ENCODE measurements at places on chromosomes 5 and 9.

DNA sequence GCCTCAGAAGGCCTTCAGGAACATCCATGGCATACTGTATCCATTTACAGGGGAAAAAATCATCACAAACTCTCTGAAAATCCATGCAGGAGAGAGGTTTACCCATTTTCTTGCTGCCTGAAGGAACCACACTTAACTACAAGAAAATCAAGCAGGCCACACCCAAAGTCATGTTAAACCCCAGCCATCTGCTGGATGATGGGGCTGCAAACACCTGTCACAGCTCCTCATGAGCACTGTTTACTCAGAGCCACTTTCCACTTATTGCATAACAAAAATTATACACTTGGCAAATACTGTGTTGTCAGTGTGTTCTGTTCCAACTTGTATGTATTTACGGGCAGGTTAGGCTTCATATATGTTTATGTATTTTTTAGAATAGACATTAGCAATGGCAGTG lies 35.8 kb downstream of the PPIC start:
- DNase-seq, result no peak

GRCh38 chr9:136693490-136694162 lies 6.4 kb upstream of the AGPAT2 start:
- no peak for DNase-seq

DNA sequence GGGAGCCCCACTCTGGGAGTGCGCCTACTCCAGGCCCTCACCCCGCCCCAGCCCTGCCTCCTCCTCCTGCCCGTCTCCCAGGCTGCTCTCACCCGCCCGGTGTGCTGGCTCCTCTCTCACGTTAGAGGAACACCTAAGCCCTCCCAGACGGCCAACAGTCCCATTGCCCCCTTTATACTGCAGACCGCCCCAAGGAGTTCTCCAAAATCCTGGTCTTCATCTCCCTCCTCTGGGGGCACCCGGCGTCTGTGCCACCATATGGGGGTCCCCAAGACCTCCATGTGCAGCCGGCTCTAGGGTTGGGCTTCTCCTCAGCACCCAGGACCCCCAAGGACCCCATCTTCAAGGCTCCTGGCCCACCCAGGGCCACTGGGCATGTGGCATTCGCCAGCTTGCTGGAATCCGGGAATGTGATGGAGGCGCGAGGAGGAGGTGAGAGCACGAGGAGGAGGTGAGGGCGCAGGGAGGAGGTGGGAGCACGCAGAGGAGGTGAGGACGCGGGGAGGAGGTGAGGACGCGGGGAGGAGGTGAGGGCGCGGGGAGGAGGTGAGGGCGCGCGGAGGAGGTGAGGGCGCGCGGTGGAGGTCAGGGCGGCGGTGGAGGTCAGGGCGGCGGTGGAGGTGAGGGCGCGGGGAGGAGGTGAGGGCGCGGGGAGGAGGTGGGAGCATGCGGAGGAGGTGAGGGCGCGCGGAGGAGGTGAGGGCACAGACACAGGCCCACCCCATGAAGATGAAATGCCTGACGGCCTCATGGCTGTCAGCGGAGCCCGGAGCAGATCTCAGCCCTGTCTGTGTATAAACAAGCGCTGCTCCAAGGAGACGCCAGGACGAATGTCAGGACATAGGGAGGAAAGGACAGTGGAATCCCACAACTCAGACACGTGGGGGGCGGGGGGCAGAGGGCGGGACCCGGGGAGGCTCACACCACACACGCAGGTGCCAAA lies 41.2 kb downstream of the EXD3 start:
- no peak for DNase-seq

DNA sequence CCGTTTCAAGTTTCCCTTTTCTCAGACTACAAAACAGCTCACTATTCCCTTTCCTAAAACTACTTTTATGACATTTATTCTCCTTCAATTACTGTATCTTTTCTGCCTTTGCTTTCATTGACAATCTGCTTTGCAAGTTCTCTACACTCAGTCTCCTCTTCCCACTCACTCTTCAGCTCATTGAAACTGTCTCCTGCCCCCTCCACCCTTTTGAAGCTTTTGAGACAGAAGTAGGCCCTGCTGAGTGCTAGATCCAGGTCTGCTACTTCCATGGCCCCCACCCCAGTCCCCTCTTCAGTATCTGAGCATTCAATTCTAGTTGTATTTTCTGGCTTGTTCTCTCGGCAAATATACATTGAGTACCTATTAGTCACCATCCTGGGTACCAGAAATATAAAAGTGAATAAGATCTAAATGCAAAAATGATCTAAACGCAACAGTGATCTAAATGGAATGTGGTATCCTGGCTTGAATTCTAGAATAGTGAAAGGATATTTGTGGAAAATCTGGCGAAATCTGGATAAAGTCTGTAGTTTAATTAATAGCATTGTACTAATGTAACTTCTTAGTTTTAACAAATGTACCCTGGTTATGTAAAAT lies 58.4 kb downstream of the OR2K2 start:
- no peak for DNase-seq

DNA sequence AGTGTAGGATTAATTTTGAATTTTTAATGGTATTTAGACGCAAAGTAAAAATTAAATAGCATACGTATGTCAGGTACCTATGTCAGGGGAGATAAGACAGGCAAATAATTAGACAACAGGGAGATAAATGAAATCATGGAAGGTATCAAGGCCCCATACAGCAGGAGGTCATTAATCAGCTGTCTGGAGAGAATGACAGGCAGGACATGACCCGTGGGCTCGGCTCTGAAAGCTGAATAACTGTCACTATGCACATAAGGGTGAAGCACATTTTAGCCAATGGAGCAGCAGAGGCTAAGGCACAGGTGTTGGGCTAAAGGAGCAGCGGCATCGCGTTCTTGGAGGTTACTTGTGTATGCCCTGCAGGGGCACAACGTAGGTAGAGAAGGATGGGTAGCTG lies 11.9 kb downstream of the SLC25A51 start:
- no peak for DNase-seq

DNA sequence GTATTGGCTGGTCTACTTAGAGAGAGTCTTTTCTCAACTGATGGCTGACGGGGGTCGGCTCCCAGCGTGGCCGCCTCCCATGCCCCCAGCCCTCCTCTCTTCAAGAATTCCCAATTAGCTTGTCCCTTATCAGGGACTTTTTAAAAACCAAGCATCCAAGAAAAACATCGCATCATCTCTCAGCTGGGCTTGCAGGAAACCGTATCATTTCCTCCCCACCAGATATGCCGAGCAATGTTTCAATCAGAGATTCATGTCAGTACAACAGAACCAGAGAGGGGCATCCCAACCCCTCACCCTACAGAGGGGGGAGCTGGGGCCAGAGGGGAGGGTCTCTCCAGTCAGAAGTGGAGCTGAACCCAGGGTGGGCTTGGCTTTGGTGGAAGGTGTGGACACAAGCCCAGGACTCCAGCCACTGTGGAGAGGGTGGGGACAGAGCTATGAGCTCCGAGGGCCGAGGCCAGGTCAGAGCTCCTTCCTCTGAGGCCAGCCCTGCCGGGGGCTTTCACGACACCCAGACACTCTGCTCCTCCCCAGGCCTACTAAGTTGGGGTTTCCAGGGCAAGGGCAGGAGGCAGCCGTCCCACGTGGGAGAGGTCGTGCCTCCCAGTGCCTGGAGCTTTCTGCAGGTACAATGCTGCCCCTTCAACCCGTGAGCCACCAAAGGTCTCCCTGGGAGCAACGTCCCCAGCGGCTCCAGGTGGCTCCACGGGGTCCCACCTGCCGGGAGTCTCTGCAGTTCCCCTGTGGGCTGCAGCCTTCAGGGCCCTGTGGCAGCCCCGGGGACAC lies 39.0 kb upstream of the TMEM250 start:
- DNase-seq, result no peak

DNA sequence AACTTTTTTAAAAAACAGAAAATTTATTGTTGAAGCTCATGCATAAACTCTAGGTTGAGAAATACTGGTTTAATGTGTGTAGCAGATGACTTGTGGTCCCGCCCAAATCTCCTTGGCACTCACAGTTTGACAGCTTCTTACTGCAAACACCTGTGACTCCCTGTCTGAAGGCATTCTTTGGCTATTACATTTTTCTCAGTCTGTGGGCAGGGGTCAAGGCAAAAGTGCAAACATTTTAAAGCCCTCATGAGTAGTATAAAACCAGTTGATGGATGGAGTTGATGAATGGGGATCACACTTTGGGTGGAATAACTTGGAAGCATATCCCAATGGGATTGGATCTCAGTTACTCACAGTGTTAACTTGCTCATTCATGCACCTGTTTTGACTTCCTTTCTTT lies 1007.0 kb upstream of the NUDT12 start:
- peak; percentile 13 for DNase-seq

DNA sequence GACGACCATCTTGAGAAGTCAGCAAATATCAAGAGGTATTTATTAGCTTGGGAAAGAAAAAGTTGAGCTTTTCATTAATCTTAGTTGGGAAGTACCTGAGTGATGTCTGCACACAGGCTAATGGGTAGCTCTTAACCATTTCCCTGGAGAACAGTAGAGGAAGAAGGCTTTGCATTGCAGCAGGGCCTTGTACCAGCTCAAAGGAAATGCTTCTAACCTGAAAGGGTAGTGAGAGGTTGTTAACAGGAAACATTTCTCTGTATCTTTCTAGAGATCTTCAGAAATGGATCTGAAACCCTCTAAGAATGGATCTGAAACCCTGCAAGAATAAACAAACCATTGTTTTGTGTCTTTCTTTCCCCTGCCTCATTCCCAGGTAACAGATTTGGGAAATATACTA lies 393.3 kb downstream of the PLK2 start:
- no peak for DNase-seq

GRCh38 chr9:99092643-99093491 lies 12.0 kb upstream of the TGFBR1 start:
- no peak for DNase-seq

- DNase-seq, result peak; percentile 56
Observed at GRCh38 chr5:125559296-125559695, 812.9 kb upstream of the ZNF608 start.

GRCh38 chr9:112819635-112820496 lies 69.3 kb downstream of the SNX30 start:
- peak; percentile 39 for DNase-seq

GRCh38 chr9:128317629-128318028 lies 4.6 kb downstream of the TRUB2 start:
- DNase-seq, result no peak

DNA sequence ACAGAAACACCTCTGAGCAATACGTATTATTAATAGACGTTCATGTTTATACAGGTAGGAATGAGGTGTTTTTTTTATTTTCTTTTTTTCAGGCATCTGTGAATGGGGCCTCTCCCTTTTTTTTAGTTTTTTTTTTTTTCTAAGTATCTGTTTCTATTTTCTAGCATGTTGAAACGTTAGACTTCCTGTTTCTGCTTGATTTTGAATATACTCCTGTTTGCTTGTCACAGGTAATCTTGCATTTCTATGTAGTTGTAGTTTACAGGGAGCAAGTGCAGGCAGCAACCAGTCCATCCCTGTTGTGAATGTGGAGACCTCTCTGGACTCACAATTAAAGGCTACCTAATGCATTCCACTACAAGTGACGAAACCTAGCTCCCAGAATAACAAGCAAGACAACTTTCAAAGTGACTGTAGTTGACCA lies 22.8 kb upstream of the TNFAIP8 start:
- DNase-seq, result no peak

- DNase-seq, result no peak
Observed at GRCh38 chr5:127002390-127002789, 28.0 kb downstream of the MARCHF3 start.

DNA sequence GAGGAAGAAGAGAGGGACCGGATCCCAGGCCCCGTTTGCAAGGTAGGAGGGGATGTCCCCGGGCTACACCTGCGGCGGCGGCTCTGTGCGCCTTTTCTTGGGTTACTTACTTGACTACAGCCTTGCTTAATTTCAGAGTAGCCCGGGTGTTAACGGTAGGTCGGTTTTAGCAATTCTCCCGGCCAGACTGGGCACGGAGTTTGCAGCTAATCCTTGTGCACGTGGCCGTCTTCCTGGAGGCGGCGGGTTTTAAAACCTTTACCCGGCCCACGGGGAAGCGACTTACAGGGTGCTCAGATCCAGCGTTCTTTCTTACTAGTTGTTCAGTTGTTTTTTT lies 313 bp downstream of the BRIX1 start:
- no peak for DNase-seq

DNA sequence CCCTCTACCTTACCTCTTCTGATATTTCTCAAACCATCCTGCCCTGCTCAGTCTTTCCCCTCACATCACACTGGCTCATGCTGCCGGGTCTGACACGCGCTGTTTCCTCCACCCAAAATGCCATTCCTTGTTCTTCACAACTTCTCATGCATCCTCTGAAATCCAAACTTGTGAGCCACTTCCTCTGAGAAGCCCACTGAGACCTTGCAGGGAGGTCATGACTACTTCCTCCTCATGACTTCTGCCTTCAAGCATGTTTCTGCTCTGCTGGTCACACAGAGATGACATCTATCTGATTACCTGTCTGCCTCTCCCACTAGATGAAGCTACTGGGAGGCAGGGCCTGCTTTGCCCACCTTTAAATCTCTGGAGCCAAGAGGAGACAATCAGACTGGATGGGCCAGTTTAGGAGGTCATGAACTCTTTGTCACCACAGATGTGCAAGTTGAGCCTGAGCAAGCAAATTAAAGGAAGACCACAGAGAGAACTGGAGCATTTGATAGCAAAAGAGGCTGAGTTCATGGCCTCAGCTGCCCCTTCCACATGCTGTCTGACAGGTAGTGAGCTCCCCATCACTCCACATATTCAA lies 119.8 kb upstream of the TBC1D2 start:
- DNase-seq, result no peak

DNA sequence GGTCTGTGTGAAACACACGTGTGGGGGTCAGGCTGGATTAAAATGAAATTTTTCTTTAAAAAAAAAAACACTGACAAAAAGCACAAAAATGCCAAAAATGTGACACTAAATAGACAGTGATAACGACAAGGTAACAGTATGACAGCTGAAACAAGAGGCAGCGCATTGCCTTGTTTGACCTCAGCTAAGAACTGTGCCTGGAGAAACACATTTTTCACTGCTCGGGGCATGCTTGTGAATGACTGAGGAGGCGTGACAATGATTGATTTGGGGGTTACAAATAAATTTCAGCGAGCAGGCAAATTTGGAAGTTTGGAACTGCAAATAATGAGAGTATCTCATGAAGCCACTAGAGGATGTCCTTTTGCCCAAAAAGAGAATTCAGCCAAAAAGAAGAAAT lies 44.2 kb upstream of the SPATA31C2 start:
- no peak for DNase-seq

DNA sequence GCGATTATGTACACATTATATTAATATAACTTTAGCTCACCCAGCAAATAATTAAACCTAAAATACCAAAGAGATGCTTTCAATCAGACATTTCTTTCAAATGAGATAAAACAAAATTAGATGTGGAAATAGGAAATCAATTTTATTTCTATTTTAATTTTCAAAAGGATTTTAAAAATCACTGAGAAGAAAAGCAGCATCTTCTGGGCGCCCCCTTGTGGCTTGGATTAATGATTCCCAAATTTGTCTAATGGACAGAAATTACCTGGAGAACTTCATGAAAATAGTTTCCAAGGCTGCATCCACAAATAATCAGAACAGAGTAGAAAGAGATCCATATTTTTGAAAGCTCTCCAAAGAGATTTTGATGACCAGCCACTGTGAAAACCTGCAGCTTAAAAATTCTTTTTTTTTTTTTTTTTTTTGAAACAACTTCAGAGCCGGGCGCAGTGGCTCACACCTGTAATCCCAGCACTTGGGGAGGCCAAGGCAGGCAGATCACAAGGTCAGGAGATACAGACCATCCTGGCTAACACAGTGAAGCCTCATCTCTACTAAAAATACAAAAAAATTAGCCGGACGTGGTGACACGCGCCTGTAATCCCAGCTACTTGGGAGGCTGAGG lies 50.9 kb upstream of the CEMIP2 start:
- DNase-seq, result no peak

- DNase-seq, result no peak
Observed at GRCh38 chr9:82513242-82513751, 524.7 kb downstream of the SPATA31D1 start.

- no peak for DNase-seq
Observed at GRCh38 chr5:178199581-178200434, 4.5 kb upstream of the HNRNPAB start.

- no peak for DNase-seq
Observed at GRCh38 chr9:84301851-84302250, 38.7 kb downstream of the SLC28A3 start.

Data from retinal pigment epithelial cell (primary cell).